Left lobe of liver (tissue), 2 donors: ENCODE measurements at places on chromosomes 7 and 10.

DNA sequence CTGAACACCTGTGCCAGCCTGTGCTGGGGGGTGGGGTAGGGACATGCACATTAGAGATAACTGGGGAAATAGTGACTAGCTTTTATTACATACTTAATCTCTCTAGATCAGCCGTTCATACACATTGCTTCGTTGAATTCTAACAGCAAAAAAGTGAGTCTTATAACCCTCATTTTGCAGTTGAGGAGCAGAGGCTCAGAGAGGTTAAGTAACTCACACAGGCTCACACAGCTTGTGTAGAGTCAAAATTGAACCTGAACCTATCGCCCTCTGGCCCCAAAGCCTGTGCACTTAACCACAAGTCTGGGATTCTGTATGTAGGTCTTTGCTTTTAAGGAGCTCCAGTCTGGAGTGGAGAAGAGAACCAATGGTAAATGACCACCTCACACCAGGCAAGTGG, 59.9 kb downstream of the CDH23 start:
- no peak for DNase-seq

DNA sequence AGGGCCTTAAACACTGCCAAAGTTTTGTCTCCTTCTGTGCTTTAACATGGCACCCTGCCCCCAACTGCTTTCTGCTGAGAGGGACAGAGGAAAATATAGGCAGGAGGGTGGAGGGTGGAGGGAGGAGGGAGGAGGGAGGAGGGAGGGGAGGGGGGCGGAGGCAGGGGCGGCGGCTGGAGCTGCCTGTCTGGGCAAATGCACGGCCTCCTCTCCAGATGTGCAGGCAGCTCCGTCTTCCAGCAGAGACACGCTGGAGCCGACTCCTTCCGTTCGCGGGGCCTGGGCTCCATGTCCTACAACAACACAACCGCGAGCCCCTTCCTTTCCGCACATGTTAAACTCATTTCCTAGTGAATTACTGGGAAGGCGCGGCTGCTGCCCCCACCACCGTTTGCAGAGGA, 14.2 kb downstream of the EBF3 start:
- no peak for DNase-seq

DNA sequence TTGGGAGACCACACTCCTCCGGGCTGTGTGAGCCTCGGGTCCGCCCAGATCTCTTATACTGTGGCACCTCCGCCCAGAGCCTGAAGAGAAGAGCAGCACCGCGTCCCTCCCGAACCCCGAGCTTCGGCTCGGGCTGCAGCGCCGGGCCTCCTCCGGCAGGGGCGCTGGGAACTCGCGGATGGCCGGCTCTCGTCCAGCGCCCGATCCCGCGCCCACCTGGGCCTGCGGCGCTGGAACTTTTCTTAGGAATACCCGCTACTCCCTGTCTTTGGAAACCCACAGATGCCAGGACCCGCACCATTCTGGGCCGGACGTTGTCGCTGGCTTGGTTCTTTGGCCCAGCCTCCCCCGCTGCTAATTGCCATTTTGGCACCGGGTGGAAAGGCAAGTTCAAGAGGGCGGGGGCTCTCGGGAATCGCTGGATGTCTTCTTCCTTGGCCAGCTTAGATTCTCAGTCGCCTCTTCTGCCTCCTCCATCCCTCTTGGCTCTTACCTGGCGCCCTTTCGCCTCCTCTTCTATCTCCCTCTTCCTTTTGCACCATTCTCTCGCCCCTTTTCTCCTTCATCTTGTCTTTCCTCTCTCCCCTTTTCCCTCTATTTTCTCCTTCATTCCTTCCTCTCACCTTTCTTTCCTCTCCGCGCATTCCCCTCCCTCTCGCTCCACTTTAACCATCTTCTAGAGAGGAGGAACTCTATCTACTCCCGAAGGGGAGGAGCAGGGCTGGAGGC, 2.1 kb upstream of the SORCS3 start:
- DNase-seq, result no peak

DNA sequence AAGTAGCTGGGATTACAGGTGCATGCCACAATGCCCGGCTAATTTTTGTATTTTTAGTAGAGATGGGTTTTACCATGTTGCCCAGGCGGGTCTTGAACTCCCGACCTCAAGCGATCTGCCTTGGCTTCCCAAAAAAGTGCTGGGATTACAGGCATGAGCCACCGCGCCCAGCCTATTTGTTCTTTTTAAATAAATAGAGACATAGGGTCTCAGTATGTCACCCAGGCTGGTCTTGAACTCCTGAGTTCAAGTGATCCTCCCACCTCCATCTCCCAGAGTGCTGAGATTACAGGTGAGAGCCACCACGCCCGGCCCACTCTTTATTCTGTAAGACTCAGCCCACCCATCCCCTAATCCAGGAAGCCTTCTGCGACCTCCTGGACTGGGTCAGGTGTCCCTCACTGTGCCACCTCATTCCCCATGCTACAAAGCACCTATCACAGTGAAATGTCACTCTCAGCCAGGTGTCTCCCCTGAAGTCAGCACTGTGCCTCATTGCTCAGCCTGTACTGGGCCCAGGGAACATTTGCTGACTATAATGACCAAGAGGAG, 2.8 kb downstream of the TMEM120A start:
- no peak for DNase-seq

DNA sequence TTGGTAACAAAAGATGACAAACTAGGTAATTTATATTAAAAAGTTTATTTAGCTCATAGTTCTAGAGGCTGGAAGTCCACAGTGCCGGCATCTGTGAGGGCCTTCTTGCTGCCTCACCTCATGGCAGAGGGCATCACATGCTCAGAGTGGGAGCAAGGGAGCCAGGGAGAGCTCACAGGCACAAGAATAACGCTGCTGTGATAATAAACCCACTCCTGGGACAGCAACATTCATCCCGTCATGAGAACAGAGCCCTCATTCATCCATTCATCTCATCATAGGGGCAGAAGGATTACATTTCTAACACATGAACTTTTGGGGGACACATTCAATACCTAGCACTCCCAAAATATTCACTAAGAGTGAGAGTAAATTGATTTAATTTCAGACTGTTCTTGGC, 170.6 kb upstream of the AKR1E2 start:
- no peak for DNase-seq

GRCh38 chr7:32616625-32617024, 121.3 kb downstream of the AVL9 start:
- DNase-seq, result no peak

GRCh38 chr7:147742301-147742700, 848.3 kb upstream of the C7orf33 start:
- DNase-seq, result no peak

GRCh38 chr10:43851030-43851429, 202.3 kb upstream of the ZNF32 start:
- DNase-seq, result no peak

DNA sequence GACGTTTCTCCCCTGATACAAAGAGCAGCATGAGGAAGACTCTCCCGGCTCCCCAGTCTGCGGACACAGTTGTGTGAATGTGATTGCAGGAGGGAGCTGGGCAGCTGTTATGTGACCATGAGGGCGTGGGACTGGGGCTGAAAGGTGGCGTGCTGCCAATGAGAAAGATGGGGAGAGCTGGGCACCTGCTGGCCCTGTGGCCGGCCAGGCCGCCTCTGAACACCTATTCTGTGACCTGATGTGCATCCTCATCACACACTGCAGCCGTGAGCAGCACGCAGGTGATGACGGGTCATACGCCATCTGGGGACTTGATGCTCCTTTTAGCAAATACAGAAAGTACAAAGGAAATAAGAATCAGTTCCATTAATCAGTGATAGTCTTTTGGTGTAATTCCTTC, 86.9 kb downstream of the MGMT start:
- peak; percentile 37 for DNase-seq

- no peak for DNase-seq
These were observed 100.6 kb upstream of the GLCCI1 start for GRCh38 chr7:7867846-7868571.

GRCh38 chr7:33539198-33539597, 366.1 kb upstream of the BMPER start:
- DNase-seq, result no peak

- no peak for DNase-seq
These were observed 280.1 kb downstream of the FRMD4A start for GRCh38 chr10:14050598-14050997.

- no peak for DNase-seq
These were observed 11.9 kb downstream of the CPXM2 start for GRCh38 chr10:123879606-123880257.

GRCh38 chr10:73589563-73590126, 1.5 kb downstream of the USP54 start:
- no peak for DNase-seq

DNA sequence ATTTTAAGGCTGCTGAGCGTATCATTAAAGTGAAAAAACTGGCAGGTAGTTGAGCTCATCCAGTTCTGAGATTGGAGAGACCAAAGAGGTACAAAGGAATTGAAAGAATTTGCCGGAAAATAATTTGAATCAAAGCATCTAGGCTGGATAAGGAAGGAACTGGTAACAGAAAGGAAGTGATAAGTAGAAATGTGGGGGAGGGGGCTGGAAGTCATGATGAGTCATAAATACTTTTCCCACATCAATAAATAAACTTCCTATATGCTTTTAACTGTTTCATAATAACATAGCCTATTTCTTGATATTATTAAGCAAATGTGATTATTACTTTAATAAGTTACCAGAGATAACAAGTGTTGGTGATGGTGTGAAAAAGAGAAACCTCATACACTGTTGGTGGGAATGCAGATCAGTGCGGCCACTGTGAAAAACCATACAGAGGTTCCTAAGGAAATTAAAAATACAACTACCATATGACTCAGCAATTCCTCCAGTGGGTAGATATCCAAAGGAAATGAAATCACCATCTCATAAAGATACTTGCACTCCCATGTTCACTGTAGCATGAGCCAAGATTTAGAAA, 27.0 kb downstream of the ZNF438 start:
- DNase-seq, result no peak

DNA sequence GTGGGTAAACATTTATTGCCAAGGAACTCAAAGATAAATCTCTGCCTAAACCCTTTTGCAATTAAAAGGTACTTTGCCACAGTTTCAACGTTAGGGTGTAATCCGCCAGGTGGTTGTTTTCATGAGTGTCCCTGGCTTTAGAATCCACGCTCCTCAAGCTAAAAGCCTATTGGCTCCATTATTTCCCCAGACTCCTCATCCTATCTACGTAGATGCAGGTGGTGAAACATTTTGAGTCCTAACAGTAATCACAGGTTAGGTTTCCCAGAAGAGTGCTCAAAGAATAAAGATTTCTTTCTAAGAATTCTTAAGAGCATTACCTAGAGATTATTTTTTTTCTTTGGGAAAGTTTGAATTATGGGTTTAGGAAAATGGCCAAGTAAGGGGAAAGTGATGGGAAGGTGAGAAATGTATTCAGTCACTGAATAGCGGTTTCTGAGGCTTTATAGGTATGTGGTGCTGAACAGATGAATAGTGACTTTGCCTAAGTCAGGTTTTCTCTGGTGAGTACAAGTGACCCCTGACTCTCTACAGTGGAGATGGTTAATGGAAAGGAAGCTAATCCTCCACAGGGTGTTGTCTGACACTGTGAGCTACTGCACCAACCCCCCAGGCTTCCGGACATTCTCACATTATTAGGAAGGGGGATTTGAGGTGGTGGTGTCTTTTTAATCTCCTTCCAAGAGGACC, 60.2 kb downstream of the NRP1 start:
- DNase-seq, result no peak

DNA sequence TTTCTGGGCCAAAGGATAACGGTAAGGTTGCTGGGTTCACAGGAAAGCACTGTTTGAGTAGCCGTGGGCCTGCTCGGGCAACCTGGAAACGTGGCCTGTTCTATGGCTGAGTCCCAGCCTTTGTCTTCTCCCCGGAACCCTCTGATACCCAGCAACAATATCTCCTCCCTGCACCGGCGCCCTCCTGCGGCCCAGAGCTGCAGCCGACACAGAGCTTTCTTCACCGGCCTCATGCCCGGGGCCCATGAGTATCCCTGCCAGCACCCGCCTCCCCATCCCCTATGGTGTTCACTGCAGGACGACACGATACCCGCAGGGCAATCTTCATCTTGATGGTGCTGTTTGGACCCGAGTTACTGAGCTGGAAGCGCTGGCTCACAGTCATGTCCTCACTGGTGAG, 38.6 kb upstream of the NCAPG2 start:
- no peak for DNase-seq

DNA sequence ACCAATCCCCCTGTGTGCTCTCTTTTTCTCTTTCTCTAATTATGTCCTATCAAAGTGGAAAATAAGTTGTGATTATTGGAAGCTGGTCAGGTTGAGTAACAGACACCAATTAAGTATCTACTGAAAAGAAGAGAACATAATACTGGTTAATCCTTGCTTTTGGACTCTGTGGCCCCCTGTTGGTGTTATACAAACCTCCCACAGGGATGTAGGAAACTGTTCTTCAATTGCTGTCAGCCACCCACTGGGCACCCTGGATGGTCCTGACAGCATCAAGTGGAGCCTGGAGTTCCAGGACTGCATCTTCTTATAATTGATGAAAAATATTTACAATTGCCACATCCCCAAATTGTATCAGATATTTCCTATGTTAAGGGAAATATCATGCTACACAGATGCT, 939.7 kb downstream of the KCNMA1 start:
- no peak for DNase-seq

GRCh38 chr10:11823122-11823988, at the start of gene PROSER2:
TSS of gene PROSER2 (plus strand) at chr10:11823356. CDS start at chr10:11852078, 28,722 bp downstream.
- peak; percentile 75 for DNase-seq

DNA sequence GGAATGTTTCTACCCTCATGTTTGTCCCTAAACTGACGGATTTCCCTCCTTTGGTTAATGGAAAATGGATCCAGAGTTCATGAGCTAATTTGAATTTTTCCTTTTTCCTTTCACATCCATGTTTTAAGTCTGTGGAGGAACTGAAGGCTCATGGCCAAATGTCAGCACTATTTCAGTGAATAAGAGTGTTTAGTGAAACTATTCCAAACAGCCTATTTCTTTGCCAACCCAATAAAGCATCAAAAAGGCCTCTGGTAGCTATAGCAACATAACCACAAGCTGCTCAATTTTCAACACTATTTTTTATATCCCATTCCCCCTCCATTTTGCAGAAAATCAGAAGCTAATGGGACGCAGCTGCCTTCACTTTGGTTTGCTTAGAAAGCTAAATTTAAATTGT, 1454.1 kb downstream of the GATA3 start:
- no peak for DNase-seq

DNA sequence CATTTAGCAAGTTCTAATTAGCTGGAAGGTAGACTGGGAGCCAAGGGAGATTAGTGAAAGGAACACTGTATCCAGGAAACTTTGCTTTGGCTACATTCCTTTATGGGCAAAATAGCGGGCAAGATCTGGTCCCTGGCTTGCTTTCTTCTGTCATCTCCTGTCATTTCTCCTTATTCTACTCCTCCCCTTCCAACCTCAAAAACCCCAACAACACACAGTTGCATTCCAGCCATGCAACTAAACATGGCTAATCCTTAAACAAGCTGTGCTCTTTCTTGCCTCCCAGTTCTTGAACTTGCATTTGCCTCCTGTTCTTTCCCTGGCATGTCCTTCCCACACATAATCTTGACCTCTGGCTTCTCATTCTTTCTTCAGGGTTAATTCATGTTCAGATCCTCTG, 59.5 kb upstream of the CDCA7L start:
- DNase-seq, result no peak

DNA sequence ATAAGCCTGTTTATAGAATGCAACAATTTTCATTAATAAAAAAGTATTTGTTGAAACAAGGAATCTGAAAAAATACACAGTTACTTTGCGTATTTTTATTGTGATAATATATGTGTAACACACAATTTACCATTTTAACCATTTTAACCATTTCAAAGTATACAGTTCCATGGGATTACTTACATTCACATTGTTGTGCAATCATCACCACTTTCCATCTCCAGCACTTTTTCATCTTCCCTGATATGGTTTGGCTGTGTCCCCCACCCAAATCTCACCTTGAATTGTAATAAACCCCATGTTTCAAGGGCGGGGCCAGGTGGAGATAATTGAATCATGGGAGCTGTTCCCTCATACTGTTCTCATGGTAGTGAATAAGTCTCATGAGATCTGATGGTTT, 61.3 kb upstream of the GLCCI1 start:
- no peak for DNase-seq
